Mucosa of gallbladder (tissue), 1 donor: ENCODE measurements at places on chromosomes 5 and 9.

- DNase-seq, result no peak
Observed at GRCh38 chr5:179302499-179303185, 42.6 kb downstream of the ADAMTS2 start.

- DNase-seq, result no peak
Observed at GRCh38 chr5:122118356-122118948, 10.9 kb upstream of the ZNF474 start.

GRCh38 chr9:93154293-93154903 lies 20.3 kb upstream of the NINJ1 start:
- no peak for DNase-seq

GRCh38 chr5:102481054-102481715 lies 17.6 kb downstream of the SLCO6A1 start:
- DNase-seq, result no peak

DNA sequence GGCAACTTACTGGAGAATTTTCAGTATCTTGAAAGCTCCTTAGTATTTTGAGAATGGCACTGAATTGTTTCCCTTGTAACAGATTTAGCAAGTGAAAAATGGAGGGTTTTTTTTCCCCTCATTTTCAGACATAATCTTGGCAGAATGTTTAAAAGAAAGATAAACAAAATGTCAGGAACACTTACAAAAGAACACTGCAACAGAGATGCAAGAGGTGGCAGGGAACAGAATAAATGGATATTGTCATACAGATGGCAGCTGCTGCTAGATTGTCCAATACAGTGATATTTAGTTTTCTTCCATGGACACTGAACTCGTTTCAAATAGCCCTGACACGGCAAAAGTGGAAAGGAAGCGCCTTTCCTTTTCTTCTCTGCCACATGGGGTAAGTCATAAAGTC lies 76.9 kb upstream of the ZNF608 start:
- DNase-seq, result no peak

DNA sequence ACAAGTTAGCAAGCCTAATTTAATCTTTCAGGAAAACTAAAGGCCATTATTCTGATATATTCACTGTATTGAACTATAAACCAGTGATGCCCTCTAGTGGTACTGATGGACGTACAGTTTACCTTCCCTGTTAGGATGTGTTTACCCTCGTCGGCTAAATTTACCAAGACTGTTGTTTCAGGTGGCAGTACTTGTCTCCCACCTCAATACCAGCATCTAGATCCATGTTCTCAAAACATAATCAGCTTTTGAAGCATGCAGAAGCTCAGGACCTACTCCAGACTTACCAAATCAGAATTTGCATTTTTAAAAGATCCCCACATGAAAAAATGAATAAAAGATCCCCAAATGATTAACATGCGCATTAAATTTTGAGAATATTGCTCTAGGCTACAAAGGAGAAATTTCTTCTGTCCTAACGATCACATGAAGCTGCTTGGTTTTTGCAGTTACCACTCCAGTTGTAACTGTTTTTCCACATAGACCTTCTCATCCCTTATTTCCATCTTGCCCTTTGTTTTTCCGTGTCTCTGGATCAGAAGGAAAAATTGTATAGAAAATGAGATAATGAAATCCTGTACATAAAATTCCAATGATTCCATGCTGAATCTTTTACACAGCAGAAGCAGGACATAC lies 3.2 kb upstream of the BAAT start:
- DNase-seq, result no peak

DNA sequence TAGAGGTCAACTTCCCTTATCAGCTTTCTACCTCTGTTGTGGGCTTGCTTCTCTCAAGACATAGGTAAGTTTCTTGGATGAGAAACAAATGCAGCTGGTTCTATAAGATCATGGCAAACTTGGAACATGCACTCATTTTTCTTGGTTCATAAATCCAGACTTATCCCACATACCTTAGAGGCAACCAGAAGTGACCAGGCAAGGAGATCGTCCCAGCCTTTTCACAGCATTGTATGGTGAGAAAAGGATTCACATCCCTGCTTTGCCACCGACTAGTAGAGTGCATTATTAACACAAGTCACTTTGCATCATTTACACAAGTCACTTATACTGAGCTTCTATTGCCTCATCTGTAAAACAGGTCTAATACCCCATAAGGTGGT lies 35.4 kb downstream of the LHFPL2 start:
- no peak for DNase-seq

GRCh38 chr9:28050046-28050445 lies 476.8 kb upstream of the C9orf72 start:
- DNase-seq, result no peak

- DNase-seq, result no peak
Observed at GRCh38 chr9:7974335-7974960, 174.9 kb upstream of the DMAC1 start.

DNA sequence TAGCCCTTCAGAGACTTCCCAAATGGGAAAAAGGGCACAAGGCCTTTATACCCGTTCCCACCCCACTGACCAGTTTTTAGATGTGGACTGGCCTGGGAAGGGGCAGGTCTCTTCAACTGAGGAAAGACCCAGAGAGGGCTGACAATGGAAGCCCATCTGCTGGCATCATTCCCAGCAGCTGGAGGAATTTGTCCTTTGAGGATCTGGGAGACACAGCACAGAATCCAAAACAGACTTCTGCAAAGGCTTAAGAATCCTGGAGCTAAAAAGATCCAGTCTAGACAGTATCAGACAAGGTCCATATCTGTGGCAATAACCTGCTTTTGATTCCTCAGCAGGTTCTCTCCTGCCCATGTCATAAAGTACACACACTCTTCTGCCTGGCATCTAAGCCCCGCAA lies 329.2 kb downstream of the TMEM167A start:
- no peak for DNase-seq

DNA sequence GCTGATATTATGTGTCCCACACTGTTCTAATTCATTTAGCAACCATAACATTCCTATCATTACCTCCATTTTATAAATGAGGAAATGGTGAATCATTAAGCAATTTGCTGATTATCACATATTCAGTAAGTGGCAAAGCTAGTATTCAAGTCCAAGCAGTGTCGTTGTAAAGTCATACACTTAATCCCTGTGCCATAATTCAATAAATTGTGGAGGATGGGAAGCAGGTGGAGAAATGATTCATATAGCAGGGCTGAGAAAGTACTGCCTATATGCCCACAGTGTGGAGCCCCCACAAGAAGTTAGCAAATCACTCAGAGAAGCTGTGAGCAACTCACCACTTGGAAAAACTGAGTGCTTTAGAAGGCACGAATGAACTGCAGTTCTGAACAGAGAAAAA lies 691.0 kb downstream of the PTPRD start:
- DNase-seq, result no peak
